D341Med (cell line): ENCODE measurements at places on chromosomes 5 and 9.

GRCh38 chr5:36240779-36241630, 720 bp downstream of the NADK2 start:
- peak; percentile 72 for DNase-seq

DNA sequence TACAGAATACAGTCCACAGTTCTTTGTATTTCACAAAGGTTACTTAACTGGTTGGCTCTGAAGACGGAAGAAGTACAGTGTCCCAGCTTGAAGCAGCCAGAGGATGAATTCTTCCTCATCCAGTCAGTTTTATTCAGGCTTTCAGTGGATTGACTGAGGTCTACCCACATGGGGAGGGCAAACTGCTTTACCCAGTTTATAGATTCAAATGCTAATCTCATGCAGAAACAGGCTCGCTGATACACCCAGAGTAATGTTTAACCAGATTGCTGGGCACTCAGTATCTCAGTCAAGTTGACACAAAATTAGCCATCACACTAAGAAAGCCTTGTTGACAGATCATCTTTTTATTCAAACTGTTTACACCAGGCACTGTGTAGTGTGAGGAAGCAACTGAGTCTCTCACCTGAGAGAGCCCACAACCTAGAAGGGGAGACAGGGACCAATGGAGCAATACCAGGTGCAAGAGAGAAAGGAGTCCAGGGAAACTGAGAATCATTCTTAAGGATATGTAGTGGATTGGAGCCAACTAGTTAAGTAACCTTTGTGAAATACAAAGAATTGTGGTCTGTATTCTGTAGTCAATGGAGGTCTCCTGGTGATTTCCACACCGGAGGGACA, 15.9 kb downstream of the LRRC70 start:
- no peak for DNase-seq

DNA sequence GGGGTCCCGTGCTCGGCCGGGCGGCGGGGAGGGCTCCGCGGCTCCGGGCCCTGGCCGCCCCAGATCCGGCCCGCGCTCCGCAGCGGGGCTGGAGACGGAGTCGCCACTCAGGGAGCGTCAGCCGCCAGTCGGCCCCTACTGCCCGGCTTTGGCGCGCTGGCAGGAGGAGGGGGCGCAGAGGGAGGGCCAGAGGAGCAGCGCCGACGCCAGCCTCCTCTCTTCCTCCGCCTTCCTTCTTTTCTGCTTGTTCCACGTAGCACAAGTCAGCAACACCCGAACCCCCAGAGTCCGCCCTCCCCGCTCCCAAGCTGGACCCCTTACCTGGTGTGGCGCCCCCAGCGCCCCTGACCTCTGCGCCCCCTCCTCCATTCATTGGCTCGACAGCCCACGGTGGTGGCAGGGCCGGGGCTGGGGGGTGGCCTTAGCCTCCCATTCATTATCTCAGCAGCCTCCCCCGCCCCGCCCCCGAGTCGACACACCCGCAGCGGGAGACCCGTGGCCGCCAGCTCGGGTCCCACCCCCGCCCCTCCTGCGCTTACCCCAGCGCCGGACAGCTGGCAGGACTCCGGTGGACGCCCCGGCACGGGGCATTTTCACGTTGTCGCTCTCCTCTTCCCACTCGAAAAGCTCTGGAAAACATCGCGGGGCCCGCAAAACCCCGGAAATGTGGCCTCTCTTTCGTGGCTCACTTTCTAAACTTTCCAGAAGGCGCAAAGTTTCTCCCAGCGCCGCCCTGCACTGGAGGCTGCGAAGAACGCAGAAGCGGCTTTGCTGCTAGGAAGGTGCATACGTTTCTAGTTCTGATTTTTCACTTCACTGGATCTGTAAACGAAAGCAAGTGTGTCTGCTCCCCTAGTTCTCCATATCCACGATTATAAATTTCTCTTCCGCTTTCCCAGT, at the start of gene LPAR1:
Gene LPAR1 (minus strand): TSS at position 140 of the 900 bp plus-strand sequence. CDS start 66,353 bp downstream, outside the sequence.
- DNase-seq, result no peak

- no peak for DNase-seq
These were observed 60.1 kb downstream of the GALNT12 start for GRCh38 chr9:98867429-98868168.

GRCh38 chr5:168047669-168048111, 243.8 kb upstream of the WWC1 start:
- peak; percentile 67 for DNase-seq

- DNase-seq, result no peak
These were observed 453.3 kb downstream of the ELAVL2 start for GRCh38 chr9:23372703-23373102.

GRCh38 chr9:115627511-115627910, 509.6 kb upstream of the TNC start:
- DNase-seq, result no peak

DNA sequence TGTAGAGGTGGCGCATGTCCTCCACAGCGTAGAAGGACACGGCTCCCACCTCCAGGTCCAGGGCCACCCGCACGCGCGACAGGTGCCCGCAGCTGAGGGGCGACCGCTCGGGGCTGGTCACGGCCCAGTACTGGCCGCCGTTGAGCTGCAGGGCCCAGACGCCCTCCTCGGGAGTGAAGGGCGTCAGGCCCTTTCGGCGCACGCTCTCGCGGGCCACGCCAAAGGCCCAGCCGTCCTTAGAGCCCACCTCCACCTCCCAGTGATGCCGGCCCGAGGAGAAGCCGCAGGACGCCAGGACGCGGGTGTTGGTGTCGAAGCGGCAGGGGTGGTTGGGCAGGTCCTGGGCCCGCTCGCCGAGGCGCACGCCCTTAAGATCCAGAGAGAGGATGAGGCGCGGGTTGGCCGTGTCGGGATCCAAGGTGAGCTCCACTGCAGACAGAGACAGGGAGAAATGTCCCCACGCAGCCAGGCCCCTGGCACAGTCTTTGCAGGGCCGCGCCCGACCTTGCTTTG, 9.7 kb downstream of the TRIM7 start:
- DNase-seq, result no peak

GRCh38 chr9:36942891-36943290, 91.2 kb downstream of the PAX5 start:
- peak; percentile 12 for DNase-seq

- no peak for DNase-seq
These were observed 89.4 kb downstream of the KCTD16 start for GRCh38 chr5:144260121-144260520.

GRCh38 chr5:74657165-74657564, 16.6 kb upstream of the ENC1 start:
- no peak for DNase-seq

DNA sequence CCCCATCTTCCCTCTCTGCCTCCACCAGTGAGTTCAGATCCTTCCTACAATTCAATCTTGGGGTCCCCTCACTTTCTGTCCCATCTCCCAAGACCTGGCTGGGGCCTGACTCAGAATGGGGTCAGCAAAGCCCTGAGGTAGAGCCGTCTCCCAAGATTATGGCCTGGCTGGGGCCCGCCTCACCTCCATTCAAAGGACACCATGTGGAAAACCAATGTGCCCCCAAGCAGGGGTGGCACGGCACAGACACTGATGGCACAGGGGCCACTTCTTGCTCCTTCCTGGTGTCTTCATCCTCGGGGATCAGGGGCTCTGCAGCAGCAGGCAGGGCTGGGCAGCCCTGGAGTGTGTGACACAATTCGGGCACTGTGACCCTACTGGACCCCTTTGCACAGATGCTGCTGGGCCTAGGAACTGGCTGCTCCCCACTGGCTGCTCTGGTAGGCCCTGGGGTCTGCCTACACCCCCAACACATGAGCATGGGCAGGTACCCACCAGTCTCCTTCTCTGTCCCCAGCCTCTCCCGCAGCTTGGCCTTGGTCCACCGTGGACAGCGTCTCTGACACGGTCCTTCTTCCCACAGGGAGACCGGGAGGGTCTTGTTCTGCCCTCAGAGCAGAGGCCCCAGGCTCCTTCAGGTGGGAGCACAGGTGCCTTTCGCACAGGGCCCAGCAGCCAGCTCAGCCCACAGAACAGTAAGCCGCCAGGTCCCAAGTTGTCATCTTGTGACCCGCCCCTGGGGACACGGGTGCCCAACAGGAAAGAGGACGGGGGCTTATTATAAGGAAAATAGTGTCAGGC, 89.5 kb downstream of the ADAMTS2 start:
- DNase-seq, result no peak

GRCh38 chr5:24167806-24168205, 477.0 kb downstream of the CDH10 start:
- no peak for DNase-seq

GRCh38 chr5:168570490-168571328, 8.5 kb downstream of the PANK3 start:
- no peak for DNase-seq

- no peak for DNase-seq
These were observed 351.7 kb downstream of the ZNF608 start for GRCh38 chr5:124394700-124395245.

GRCh38 chr9:5052838-5053237, 67.8 kb downstream of the JAK2 start:
- DNase-seq, result no peak

DNA sequence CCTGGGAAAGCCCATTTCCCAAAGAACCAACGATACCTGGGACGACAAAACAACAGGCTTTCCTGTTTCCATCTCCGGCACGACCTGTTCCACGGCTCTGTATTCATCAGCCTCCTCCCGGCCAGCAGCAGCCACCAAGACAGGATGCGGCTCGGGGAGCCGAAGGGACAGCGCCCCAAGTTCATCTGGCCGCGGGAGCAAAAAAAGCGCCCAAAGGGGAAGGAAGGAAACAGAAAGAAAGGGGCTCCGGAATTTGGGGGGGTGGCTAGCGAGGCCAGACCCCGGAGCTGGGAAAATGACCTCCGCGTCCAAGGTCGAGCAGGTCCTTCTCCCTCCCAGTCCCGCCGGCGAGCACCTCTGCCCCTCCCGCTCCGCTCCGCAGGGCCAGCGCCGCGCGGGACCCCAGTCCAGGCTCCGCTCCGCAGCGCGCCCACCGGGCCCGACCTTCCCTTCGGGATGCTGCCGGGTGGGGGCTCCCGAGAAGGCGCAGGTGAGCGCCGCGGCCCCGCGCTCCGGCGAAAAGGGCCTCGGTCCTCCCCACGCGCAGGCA, 608 bp downstream of the ELOVL7 start:
- peak; percentile 43 for DNase-seq

DNA sequence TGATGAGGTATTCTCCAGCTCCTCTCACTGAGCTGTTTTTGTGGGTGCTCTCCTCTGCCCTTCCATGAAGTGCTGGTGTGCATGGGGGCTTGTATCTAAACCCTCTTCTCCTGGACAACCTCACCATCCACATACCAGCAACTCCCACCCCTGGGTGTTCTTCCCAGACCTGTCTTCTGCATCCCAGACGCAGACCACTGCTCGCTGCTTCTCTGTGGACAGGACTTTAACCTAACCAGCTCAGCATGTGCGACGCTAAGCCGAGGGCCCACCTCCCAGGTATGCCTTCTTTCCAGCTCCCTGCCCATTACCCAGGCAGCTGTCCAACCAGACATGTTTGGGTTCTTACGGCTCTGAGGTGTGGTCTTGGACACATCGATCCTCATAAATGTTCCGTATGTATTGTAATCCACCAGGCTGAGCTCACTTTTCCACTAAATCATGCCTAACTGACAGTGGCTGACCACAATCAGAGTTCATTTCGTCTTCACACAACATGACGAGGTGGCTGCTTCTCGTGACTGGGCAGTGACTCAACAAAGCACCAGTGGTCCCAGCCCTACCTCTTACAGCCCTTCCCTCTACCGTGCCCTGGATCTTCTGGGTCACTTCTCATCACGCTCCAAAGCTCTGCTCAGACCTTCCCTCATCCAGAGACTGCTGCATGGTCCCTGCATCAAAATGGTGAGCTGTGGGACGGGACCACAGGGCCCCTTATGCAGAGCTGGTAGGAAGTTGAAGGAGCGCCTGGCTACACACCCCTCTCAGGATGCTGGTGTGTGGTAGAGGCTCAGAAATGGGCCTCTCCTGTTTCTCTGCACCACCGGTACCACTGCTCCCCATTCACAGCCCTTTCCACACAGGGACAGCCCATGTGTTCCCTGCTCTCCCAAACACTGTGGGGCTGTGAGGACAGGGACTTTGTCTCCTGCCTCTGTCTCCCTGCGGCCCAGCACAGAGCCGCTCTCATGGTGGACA, 9.6 kb upstream of the PTGES2 start:
- no peak for DNase-seq

DNA sequence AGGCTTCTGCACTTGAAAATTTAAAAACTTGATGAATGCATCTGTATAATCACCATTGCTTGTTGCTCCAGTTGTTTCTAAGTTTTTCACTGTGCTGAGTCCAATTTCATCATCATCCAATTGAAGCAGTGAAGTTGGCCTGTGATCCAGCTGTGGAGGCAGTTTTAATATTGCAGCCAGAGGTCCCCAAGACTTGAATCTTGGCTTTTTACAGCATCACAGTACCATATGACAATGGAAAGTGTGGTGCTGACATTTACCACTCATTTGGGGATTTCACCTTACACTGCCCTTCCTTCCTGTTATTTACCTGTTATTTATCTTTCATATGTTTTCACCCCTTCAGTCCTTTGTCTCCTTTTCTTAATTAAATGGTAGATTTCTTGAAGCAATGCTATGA, 76.2 kb upstream of the SPIN1 start:
- no peak for DNase-seq

DNA sequence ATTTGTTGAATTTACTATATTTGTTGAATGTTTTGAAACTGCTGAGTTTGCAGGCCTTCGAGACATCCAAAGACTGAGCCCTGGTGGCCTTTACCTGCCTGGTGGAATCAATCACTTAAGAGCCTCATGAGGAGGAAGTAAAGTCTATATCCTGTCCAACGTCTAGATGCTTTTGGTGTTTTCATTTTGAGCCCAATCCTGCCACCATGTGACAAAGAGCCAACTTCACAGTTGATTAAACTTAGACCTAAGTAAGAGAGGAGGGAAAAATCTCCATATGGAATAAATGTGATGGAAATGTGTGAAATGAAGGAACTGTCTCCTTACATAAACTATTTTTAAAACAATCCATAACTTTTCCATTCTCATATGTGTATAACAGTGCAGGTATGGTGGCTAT, 220.1 kb downstream of the PRR16 start:
- no peak for DNase-seq

- no peak for DNase-seq
These were observed 130.3 kb downstream of the PAX5 start for GRCh38 chr9:36903541-36904435.

- DNase-seq, result peak; percentile 34
These were observed 109.8 kb upstream of the NMUR2 start for GRCh38 chr5:152514827-152515397.

- DNase-seq, result no peak
These were observed 26.7 kb downstream of the NCBP1 start for GRCh38 chr9:97660340-97660739.

DNA sequence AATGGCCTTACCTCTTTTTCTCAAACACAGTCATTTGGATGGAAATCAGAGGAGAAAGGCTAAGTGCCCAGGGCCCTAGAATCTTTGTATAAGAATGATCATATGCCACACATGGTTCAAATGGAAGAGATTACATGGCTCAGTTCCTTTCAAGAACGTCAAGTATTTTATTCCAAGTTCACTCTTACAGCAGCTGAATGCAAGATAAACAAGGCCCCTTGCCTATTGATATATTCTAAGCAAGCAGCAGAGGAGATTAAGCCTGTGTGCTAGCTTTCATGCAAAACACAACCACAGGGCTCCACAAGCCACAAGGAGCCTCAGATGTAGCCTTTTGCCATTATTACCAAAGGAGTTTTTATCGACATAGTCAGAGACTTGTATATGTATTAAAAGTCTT, 55.3 kb upstream of the SLCO6A1 start:
- DNase-seq, result no peak
